ENCODE measurements at places on chromosomes 4 and X.
A peak's percentile ranks its signal among the peaks of the same experiment; 100 is the strongest.

DNA sequence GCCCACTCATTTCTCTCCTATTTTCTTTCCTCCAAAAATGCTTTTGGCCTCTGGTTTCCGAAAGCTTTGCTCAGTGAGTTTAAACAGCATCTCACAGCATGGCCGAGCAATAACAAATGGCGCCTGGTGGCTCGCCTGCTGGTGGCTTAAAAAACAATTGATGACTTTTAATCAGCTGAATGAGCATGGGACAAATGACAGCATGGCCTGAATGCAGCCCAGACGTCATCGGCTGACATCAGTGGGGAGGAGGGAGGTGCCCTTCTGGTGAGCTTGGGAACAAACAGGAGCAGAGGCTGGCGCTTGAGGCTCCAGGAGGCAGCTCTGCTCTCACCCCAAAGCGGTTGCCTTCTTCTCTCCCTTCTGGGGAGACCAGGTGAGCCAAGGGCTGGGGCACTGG, 286.4 kb downstream of the BCOR start:
- H3K27me3 ChIP-seq = peaks cover 49% of the 10 kb centered on the region
- peaks cover 24% of the 10 kb centered on the region for H3K4me1 ChIP-seq
- no peaks in the 10 kb centered on the region for H3K36me3 ChIP-seq
- H3K4me3 ChIP-seq = no peak overlapping the region

GRCh38 chrX:130829526-130830515, 73.2 kb downstream of the ENOX2 start:
- peaks cover 13% of the 10 kb centered on the region for H3K27me3 ChIP-seq
- H3K4me1 ChIP-seq = peaks cover 14% of the 10 kb centered on the region
- no peak overlapping the region for H3K4me3 ChIP-seq

- H3K27me3 ChIP-seq = peaks cover 85% of the 10 kb centered on the region
- DNase-seq = no peak
- H3K4me3 ChIP-seq = no peak overlapping the region
- peaks cover 23% of the 10 kb centered on the region for H3K4me1 ChIP-seq
- H3K36me3 ChIP-seq = no peaks in the 10 kb centered on the region
Measured at GRCh38 chr4:4869731-4870571, 10.5 kb downstream of the MSX1 start.

DNA sequence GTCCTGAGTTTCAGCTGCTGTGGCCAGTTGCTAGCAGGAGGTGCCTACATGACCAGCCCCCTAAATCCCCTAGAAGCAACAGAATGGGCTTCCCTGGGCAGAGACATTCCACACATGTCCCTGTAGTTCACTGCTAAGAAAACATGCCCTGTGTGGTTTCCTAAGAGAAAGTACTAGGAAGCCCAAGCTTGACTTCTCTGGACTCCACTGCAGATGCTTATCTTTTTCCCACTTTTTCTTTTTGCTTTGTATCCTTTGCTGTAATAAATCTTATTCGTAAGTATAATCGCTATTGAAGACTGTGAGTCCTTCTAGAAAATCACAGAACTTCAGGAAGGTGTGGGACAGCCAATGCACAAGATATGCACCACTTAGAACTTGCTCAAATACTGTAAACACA, 15.6 kb downstream of the RPGR start:
- no peak for DNase-seq
- no peak overlapping the region for H3K4me3 ChIP-seq
- peaks cover 24% of the 10 kb centered on the region for H3K36me3 ChIP-seq
- H3K27ac ChIP-seq = no peak overlapping the region

GRCh38 chr4:84985952-84986351, 19.5 kb upstream of the WDFY3 start:
- no peaks in the 10 kb centered on the region for H3K27me3 ChIP-seq
- H3K4me3 ChIP-seq = no peak overlapping the region
- no peak overlapping the region for H3K27ac ChIP-seq
- H3K4me1 ChIP-seq = no peaks in the 10 kb centered on the region

DNA sequence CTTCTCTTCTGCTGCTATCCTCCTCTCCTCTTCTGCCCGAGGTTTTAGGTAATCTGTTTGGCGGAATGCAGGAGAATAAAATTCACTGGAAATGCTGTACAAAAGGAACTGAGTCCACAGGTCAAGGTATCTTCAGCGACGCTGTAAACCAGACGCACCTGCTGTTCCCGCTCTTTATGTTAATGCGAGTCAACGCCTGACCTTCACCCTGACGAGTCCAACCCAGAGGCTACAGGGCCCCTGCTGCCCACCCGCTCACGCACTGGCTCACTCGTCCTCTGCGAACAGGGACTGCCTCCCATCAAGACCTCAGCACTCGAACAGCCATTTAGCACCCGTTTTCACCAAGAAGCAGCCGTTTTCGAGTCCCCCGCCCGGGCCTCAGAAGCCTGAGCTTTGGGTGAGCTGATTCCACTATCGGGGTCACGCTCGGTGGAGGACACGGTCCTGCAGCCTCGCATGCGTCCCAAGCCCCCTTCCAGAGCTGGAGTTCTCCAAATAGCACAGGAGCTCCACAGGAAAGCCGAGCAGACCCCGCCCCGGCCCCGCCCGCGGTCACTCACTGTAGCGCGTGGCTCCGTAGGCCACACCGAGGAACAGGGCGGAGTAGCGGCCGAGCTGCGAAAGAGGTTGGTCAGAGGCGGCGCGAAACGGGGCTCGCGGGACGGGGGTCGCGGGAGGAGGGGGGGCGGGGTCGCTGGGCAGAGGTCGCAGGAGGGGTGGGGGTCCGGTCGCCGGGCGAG, 556 bp downstream of the ATP5ME start:
- H3K27ac ChIP-seq = peak overlapping the region; percentile 92
- no peak for DNase-seq
- H3K4me1 ChIP-seq = peaks cover 21% of the 10 kb centered on the region
- peaks cover 43% of the 10 kb centered on the region for H3K36me3 ChIP-seq
- H3K27me3 ChIP-seq = no peaks in the 10 kb centered on the region
- H3K4me3 ChIP-seq = peak overlapping the region; percentile 92

GRCh38 chr4:171719691-171720090, 93.5 kb upstream of the GALNTL6 start:
- H3K27ac ChIP-seq = no peak overlapping the region
- no peak overlapping the region for H3K4me3 ChIP-seq
- no peaks in the 10 kb centered on the region for H3K4me1 ChIP-seq
- no peaks in the 10 kb centered on the region for H3K36me3 ChIP-seq
- DNase-seq = no peak
- H3K27me3 ChIP-seq = no peaks in the 10 kb centered on the region

GRCh38 chr4:33746979-33747378, 2497.3 kb downstream of the ARAP2 start:
- no peak overlapping the region for H3K4me3 ChIP-seq
- no peaks in the 10 kb centered on the region for H3K4me1 ChIP-seq
- H3K27ac ChIP-seq = no peak overlapping the region
- no peaks in the 10 kb centered on the region for H3K27me3 ChIP-seq

DNA sequence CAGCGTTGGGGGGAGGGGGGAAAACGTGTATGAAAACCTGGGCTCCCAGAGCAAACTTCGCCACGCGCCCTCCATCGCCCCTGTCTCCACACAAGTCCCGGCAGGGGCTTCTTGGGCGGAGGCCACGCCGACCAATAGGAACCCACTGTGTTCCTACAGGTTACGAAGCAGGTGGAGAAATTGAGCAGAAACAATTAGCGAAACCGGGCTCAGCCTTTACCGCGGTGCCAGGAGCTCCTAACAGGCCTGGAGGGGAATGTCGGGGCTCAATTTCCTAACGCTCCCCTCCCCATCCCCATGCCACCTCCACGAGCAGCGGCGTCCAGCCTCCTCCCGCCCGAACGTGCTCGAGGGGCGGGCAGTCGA, 589 bp upstream of the KIT start:
- H3K27me3 ChIP-seq = peaks cover 75% of the 10 kb centered on the region
- peak overlapping the region; percentile 59 for H3K4me3 ChIP-seq

- no peaks in the 10 kb centered on the region for H3K36me3 ChIP-seq
- H3K27me3 ChIP-seq = peaks cover 6% of the 10 kb centered on the region
- H3K4me1 ChIP-seq = no peaks in the 10 kb centered on the region
- peak; percentile 56 for DNase-seq
- H3K27ac ChIP-seq = no peak overlapping the region
- H3K4me3 ChIP-seq = no peak overlapping the region
Measured at GRCh38 chrX:33434256-33435092, 223.1 kb upstream of the DMD start.

DNA sequence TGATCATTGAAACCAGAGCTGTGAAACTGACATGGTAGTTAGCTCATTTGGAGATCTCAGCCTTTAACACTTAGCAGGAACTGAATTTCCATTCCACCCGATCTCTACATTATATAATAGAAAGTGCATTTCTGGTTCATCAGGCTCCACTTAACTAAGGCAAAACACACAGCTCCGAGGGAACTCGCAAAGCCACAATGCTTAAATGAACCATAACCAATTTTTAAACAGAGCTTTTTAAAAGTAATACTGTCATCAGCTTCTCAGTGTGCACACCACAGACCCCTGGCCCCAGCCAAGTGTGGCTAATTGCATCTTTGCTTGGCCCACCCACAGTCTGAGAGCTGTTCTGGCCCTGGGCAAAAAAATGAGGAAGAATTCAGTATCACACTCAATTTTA, 66.1 kb downstream of the DCHS2 start:
- H3K4me1 ChIP-seq = no peaks in the 10 kb centered on the region
- no peak overlapping the region for H3K27ac ChIP-seq
- H3K27me3 ChIP-seq = peaks cover 33% of the 10 kb centered on the region
- no peak for DNase-seq
- H3K4me3 ChIP-seq = no peak overlapping the region

DNA sequence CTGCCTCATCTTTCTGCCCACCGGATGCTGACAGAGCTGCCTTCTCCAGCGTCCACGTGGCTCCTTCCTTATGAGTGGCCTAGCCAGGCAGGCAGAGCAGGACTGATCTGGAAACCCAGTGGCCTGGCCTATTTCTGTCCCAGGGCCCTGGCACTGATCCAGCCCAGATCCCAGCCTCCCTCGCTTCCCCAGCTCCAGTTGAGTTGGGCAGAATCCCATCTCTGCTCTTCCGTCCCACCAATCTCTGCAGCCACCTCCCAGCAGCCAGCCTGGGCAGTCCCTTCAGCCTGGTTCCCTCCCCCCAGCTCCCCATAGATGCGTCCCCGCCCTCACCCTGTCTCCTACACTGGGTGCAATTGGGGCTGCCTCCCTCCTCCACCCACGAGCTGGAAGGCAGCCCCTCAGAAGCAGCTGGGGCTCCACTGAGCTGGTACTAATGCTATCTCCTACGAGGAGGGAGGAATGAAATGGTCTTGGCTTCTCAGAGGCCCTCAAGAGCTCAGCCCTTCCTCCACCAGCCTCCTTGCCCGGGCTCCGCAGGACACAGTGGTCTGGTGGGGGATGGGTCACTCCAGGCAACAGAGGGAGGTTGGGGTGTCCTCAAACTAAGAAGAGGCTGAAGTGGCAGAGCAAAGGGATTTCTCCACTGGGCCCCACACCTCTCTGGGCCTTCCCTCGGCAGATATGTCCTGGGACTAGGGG, 94.2 kb downstream of the PJA1 start:
- peaks cover 5% of the 10 kb centered on the region for H3K27me3 ChIP-seq
- no peak overlapping the region for H3K27ac ChIP-seq
- no peaks in the 10 kb centered on the region for H3K4me1 ChIP-seq

- H3K27ac ChIP-seq = no peak within 1 kb of the TSS
- peak; percentile 34 for DNase-seq
- H3K4me1 ChIP-seq = peaks cover 4% of the 10 kb centered on the region
- H3K36me3 ChIP-seq = no peaks in the 10 kb centered on the region
Measured at GRCh38 chrX:66638591-66639500, at the start of gene EDA2R. TSS of gene EDA2R (minus strand) at chrX:66639078. CDS start at chrX:66616020, 23,058 bp downstream.

GRCh38 chr4:141587897-141588296, 48.5 kb upstream of the IL15 start:
- no peaks in the 10 kb centered on the region for H3K27me3 ChIP-seq
- no peaks in the 10 kb centered on the region for H3K4me1 ChIP-seq
- no peaks in the 10 kb centered on the region for H3K36me3 ChIP-seq
- H3K4me3 ChIP-seq = no peak overlapping the region
- no peak overlapping the region for H3K27ac ChIP-seq

- no peaks in the 10 kb centered on the region for H3K27me3 ChIP-seq
- no peak overlapping the region for H3K27ac ChIP-seq
- no peak overlapping the region for H3K4me3 ChIP-seq
- no peak for DNase-seq
- H3K36me3 ChIP-seq = no peaks in the 10 kb centered on the region
- no peaks in the 10 kb centered on the region for H3K4me1 ChIP-seq
Measured at GRCh38 chr4:92047209-92047875, 256.4 kb upstream of the GRID2 start.

DNA sequence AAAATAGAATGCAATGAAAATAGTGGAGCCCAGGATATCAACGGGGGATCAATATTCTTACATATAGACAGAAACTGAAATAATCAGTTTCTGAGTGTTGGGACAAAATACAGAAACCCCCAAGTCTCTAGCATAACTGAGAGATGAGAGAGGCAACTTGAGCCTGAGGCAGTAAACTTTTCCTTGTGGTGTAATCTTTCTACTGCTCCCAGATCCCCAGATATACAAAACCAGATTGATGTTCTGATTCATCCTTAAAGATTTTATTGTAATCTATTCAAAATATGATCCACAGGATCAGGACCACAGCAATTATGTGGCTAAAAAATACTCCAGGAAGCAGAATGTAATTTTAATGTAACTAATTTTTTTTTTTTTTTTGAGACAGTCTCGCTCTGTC, 2282.6 kb downstream of the ARAP2 start:
- no peak overlapping the region for H3K4me3 ChIP-seq
- H3K27me3 ChIP-seq = no peaks in the 10 kb centered on the region
- H3K4me1 ChIP-seq = no peaks in the 10 kb centered on the region
- DNase-seq = no peak
- H3K27ac ChIP-seq = no peak overlapping the region

DNA sequence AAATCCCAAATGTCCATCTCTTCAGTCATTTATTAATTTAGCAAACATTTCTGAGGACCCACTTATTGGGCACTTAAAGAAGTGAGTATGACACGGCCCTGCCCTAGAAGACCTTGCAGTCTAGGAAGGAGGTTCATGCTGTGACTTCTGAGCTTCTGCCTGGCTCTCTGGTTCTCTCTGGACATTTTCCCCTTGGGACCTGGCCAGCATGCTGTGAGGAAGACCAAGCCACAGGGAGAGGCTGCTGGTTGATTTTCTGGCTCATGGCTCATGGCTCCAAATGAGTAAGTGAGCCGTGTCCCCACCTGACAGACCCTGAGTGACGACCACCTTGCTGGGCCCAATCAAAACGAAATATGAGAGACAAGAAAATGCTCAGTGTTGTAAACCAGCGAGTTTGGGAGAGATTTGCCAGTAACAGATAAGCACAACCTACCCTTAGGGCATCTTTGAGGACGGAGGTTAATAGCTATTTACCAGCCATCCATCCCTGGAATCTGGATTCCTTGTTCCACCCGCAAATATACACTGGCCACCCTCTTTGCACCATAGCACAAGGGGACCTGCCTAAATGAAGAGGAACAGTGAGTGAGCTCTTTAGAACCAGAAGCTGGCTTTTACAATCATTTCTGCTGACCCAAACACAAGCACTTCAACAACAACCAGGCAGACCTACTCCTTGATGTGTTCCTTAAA, 876 bp downstream of the MPP1 start:
- no peaks in the 10 kb centered on the region for H3K36me3 ChIP-seq
- no peak overlapping the region for H3K27ac ChIP-seq
- no peak for DNase-seq
- H3K4me1 ChIP-seq = peaks cover 55% of the 10 kb centered on the region
- H3K27me3 ChIP-seq = peaks cover 24% of the 10 kb centered on the region
